Stimulated activated CD8-positive, alpha-beta memory T cell treated with anti-CD3 and anti-CD28 coated beads, Interleukin-4, amount 100 ng/mL, for 4 hours (primary cell): ENCODE measurements at places on chromosomes 11 and 22.

DNA sequence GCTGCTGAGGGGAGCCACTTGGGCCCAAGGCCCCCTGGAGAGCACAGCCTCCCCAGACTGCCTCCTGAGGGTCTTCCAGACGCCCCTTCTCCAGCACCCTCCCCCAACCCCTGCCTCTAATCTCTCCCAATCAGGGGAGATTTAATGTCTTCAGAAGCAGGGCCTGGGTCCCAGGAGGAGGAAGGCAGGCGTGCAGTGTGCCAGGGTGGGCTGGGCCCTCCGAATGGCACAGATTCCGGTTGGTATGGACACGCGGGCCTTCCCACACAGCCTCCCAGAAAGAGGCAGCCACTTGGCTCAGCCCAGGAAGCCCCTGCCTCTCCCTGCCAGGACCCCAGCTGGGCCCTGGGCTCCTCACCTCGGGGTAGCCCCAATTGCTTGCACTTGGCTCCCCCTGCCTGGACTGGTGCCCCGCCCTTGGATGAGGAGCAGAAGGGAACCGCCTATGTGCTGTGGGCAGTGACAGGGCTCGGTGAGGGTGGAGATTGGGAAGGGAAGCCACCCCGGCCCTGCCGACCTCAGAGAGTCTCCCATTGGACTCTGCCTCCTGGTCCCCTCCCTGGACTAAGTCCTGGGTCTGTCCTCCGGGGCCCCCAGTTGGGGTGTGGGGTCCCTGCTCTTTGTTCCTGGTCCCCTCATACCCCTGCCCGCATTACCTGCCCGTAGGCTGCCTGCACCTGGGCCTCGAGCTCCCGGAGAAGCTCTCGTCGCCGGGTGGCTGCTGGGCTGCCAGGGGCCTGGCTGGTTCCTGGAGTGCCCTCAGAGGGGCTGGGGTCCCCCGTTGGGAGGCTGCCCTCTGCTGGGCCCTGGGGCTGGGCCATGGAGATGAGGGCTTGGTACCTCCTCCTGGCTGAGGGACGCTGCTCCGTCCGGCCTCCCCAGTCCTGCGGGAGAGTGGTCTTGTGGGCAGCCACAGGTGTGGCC is 572 bp upstream of the CABP2 start:
- no peak for DNase-seq

GRCh38 chr22:44450503-44450902 is 47.5 kb downstream of the RTL6 start:
- DNase-seq, result no peak

DNA sequence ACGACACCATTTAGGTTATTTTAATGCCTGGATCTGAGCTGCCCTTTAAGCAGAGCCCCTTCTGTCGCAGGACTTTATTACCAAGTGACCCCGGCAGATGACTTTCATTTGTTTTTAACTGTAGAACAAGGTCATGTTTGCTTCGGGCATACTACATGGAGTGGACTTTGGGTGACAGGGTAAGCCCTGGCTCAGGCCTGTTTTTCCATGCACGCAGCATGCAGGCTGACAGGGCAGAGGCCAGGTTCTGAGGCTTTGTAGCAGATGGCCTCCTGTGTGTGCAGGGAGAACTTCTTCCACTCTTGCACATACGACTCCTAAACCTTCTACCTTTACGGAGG is 50.5 kb downstream of the SNX19 start:
- DNase-seq, result no peak

DNA sequence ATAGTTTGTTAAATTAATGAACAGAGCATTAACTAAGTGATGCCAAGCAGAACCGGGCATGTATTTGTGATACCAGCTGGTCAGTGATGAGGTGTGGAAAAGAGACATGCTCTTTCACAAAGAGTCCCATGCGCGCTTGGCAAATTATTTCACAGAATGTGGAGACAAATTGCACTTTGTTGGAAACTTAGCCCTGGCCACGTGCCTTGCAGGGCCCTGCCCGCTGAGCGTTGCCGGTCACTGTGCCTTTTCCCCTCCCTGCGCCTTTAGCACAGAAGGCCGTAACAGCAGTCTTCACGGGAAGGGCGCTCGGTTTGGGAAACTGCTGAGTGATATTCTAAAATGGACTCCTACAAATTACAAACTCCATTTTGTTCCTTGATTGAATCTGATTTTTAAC is 235.9 kb downstream of the TBC1D22A start:
- DNase-seq, result no peak

DNA sequence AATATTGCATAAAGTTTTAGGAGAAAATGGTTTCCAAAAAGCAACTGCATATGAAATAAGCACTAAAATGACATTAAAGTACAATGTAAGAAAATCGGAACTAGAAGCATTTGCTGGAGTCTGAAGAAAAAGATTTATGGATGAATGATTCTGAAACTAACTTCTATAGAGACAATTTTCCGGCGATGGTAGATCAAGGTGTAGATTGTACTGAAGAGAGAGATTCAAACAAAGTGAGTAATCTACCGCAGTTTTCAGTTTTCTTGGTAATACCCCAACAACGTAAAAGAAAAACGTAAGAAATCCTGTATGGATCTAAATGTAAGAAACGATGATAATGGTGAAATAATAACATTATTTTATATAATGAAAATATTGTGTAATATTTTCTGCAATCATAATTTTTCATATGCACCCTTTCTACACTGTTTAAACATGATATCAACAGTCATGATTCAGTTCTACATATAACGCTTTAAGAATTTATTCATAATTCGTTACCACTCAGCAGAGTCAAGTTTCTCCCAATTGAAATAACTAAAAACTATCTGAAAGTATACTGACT is 1.8 kb upstream of the CDPF1 start:
- DNase-seq, result no peak

DNA sequence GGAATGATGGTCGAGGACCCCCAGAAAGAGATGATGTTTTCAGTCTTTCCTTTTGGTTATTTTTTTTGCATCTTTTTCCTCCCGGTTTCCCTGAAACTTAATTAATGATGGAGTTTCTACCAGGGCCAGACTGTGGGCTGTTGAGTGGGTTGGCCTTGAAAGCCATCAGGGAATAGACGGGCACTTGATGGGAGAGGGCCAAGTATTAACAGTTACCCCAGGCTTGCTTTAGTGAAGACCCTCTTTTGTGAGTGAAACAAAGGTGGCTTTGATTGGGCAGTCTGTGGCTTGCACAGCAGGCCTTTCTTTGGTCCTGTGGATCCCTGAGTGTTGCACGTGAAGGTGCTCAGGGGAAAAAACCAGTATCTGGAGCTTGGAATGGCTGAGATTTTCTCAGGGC is 56.9 kb downstream of the AMOTL1 start:
- DNase-seq, result no peak

GRCh38 chr22:37610480-37611129 is 2.0 kb downstream of the GGA1 start:
- no peak for DNase-seq

GRCh38 chr11:82682003-82682751 is 51.5 kb downstream of the FAM181B start:
- DNase-seq, result no peak

DNA sequence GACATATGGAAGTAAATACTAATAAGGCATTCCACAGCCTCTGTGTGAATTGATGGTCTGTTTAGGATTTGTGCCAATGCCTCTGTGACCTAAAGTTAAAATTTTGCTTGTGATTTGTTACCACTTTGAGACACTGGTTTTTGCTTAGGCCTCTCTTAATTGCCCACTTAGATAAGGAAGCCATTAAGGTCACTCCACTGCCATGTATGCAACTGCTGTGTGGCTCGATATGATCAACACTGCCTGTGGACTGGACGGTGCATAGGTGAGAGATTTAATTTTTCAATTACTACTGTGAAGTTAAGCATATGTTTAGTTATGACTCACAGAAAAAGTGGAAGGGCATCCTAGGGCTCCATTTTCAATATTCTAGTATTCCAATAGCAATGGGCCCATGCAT is 36.9 kb downstream of the CSRP3 start:
- no peak for DNase-seq

GRCh38 chr11:71228961-71229360 is 23.4 kb downstream of the SHANK2 start:
- no peak for DNase-seq

GRCh38 chr22:39444247-39444800 is 12.5 kb upstream of the MGAT3 start:
- DNase-seq, result no peak

GRCh38 chr22:47095395-47096122 is 333.1 kb downstream of the TBC1D22A start:
- DNase-seq, result no peak

- no peak for DNase-seq
These were observed 7.1 kb downstream of the LARGE2 start for GRCh38 chr11:45929486-45930030.

DNA sequence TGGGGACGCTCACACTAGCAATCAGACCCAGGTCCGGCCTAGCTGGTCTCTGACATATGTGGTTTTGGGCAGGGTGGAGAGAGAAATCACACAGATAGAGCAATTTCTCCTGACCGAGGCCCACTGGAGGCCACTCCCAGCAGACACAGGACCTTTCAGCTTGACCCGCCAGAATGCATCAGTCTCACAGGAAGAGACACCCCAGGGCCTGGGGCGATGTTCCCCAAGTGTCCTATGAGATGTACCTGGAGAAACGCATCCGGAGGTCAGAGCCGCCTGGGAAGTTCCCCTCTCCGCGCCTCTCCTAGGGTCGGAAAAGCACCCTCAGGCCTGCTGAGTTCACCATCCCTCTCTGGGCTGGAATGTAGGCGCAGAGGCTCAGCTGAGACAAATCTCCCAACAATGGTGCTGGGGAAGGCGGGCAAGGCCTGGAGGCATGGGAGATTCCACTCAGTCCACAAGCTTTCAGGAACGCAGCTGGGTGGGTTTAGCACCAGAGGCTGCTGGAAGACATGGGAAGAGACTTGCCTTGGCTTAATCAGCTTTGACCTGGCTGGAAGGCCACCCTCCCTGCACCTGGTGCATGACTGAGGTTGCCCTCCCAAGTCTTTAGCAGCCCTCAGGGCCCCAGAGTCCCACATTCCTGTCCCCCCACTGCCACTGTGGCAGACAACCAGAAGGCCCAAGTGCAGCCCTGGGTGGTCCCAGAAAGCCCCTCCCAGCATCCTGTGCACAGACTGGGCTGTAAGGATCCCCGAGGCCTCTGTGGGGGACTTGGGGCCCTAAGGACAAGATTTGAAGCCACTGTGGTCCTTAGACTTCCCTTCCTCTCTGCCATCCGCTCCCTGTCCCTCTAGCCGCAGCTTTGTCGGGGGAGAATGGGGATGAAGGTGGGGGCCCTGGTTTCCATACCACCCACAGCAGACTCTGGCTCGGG is 57.5 kb downstream of the RTL6 start:
- no peak for DNase-seq

- no peak for DNase-seq
These were observed 6.5 kb downstream of the ASPHD2 start for GRCh38 chr22:26435327-26436093.

DNA sequence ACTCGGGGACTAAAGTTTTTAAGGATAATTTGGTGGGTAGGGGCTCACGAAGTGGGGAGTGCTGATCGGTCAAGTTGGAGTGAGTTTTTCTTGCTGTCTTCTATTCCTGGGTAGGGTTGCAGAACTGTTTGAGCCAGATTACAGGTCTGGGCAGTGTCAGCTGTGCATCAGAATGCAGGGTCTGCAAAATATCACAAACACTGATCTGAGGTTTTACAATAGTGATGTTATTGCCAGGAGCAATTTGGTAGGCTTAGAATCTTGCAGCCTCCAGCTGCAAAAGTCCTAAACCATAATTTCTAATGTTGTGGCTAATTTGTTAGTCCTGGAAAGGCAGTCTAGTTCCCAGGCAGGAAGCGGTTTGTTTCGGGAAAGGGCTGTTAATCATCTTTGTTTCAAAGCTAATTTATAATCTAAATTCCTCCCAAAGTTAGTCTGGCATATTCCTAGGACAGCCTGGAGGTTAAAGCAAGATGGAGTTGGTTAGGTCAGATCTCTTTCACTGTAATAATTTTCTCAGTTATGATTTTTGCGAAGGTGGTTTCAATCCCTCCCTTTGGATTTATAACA is 39.7 kb upstream of the CALCA start:
- DNase-seq, result no peak

- DNase-seq, result no peak
These were observed 5.5 kb downstream of the TCIRG1 start for GRCh38 chr11:68044145-68044813.

GRCh38 chr22:50625568-50626313 is 2.2 kb downstream of the ARSA start:
- DNase-seq, result no peak

DNA sequence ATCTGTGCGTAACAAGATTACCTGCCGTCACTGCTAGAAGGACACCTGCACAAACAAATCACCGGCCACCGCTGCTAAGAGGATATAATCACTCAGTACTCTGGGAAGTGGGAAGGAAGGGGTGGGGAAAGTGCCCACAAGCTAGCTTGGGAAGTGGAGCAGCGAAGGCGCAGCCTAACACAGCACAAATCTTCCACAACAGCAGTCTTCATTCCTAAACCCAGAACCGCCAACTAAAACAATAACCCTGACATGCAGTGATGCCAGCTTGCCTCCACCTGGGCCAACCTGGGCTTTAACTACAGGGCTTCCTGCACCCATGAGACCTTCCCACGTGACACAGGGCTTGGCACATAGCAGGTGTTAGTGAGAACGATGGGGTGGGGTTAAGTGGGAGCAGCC is 5.1 kb downstream of the DGCR2 start:
- DNase-seq, result no peak

- DNase-seq, result no peak
These were observed 8.6 kb downstream of the OR6M1 start for GRCh38 chr11:123797541-123797940.

DNA sequence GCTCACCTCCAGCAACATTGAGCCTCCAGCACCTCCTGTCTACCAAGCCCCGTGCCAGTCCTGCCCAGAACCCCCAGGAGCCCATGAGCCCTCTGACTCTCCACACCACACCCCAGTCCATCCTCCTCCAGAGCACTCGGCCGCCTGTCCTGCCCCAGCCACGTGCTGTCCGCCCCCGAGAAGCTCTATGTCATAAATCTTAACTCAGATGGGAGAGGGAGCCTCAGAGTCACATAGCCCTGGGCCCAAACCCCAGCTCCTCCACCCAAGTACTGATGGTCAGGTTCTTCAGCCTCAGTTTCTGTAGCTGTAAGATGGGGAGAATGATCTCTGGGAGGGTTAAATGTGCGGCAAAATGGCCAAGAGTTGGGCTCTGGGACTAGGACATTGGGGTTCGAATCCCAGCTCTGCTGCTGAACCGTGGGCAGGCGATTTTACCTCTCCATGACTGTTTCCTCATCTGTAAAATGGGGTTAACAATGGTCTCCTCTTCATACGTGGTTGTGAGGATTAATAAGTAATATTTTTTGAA is 27.8 kb downstream of the CYTH4 start:
- no peak for DNase-seq

GRCh38 chr11:92268546-92268945 is 43.9 kb downstream of the FAT3 start:
- no peak for DNase-seq

- DNase-seq, result no peak
These were observed 124.3 kb upstream of the TTC12 start for GRCh38 chr11:113189909-113190667.
